Stimulated activated CD4-positive, alpha-beta T cell treated with anti-CD3 and anti-CD28 coated beads, Interleukin-15, amount 100 ng/mL, for 1 hour (primary cell): ENCODE measurements at places on chromosomes 4 and X.

DNA sequence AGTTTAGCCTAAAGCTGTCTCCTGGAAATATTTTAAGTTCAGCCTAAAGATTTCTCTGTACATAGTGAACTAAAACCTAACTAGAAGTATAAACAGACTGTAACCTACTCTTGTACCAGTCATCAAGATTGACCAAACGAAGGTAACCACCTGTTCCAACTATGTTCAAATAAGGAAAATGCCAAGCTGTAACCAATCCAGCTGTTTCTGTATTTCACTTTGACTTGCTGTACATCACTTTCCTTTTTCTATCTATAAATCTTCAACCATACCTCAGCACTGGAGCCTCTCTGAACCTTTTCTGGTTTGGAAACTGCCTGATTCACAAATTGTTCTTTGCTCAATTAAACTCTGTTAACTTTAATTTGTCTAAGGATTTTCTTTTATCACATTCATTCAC, 3.1 kb upstream of the CYSLTR1 start:
- DNase-seq, result no peak

DNA sequence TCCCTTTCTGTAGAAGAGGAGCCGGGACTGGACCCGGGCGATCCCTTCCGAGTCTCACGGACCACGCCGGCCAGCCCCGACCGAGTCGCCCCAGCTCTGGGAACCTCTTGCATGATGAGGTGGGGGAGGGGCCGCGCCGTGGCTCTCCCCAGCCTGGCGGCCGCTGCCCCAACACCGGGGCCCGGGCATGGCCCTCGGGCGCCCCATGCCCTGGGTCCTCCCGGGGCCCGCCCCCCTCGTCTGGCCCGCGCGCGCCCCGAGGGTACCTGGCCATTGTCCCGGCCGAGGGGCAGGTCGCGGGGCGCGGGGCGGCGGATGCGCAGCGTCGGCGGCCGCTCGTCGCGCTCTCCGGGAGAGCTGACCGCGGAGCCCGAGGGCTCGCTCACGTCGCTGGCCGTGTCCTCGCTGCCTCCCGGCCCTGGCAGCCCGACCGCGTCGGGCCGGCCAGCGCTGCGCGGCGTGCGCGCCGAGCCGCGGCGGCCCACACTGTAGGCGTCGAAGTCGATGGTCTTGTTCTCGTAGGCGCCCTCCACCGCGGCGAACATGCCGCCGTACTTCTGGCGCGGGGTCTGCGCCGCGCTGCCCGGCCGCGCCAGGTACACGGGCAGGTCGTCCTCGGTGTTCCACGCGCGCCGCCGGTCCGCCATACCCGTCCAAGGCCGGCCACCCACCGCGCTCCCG, 423 bp downstream of the CRMP1 start:
- DNase-seq, result no peak

DNA sequence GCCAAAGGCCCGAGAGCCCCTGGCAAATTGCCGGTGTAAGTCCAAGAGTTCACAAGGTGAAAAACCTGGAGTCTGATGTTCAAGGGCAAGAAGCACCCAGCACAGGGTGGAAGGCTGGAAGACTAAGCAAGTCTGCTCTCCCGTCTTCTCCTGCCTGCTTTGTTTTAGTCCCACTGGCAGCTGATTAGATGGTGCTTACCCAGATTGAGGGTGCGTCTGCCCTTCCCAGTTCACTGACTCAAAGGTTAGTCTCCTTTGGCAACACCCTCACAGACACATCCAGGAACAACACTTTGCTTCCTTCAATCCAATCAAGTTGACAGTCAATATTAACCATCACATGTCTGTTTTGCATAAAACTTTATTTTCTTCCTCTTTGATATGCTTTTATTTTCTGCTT, 157.4 kb downstream of the HS3ST1 start:
- no peak for DNase-seq

GRCh38 chr4:89101256-89102161, 9.8 kb upstream of the TIGD2 start:
- DNase-seq, result no peak

- DNase-seq, result no peak
Observed at GRCh38 chrX:134368126-134368525, 91.8 kb upstream of the HPRT1 start.

DNA sequence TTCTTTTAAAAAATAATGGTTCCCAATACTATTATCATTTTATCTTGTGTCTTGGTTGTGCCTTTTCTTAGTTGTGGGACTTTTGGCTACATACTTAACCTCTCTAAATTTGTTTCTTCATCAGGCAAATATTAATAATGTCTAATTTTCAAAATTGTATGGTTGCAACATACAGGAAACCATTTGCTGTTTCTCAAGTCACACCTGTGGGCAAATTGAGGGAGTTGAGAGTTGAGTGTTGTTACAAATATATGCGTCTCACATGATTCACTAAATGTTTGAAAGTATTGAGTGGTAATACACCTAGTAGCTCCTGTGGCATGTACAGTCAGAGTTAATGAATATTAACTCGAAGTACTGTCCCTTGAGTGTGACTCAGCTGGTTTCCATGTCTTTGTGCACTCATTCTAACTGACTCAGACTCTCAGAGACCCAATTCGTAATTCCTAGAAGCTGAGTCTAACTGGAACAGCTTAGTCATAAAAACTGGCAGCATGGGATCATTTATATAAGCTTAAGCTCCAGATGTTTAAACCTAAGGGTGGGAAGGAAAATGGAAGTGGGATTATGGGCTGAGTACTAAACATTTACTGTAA, 802.4 kb downstream of the TRIML1 start:
- no peak for DNase-seq

- no peak for DNase-seq
Observed at GRCh38 chr4:60911127-60911526, 289.0 kb upstream of the ADGRL3 start.

- no peak for DNase-seq
Observed at GRCh38 chrX:3728454-3728853, 15.0 kb upstream of the PRKX start.

DNA sequence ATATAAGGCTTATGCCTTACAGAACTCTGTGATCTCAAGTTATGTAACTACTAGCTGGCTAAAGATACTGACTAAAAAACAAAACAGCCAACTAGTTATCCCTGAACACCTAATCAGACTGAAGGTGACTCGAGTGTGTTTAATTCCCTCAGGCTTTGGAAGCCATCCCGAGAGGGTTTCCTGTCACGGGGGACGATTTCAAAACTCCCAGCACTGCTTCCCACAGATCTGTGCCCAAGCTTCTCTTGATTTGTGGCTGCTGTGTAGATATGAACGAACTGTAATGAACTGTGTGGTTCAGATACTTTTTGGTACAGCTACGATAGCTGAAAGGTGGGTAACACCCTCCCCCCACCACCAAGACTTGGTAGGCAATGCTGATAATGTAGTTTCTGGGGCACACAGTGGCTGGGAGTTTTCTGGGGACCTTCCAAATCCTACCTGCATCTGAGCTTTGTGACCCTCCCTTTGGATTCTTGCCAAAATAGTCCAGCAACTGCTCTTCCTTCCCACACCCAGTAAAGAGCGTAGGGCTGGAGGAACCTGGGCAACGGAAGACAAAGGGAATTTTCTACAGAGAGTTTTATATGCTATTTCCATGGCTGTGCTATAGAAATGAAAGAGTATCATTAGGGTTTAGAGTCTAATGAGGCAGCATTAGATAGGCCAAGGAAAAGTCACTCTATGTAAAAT, 148.8 kb downstream of the MGST2 start:
- no peak for DNase-seq

DNA sequence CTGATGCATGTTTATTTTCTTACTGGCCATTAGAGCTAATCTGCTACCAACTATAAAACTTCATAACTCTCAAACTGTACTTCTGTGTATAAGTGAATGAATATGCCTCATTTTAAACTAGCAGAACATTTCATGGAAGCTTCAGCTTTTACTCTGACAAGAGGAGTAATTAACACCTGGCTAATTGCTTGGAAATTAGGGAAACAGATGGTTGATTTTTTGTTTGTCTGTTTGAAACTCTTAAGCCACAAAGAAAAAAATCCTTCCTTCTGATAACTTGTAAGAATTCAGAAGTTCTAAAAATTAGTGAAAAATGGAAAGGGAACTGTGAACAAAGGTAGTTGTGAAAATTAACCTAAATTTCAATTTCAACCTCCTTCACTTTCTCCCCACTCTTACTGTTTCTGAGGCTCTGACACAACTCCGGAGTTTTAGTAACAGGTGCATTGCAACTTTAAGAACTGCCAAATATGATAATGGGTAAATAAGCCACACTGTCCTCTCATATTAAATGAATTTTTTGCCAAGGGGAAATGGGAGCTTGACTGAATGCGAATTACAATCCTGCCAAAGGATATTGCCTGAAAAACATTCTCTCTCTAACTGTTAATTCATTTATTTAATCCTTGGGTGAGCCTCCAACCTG, 1.0 kb downstream of the EGF start:
- no peak for DNase-seq

GRCh38 chrX:13428053-13428786, 108.4 kb upstream of the ATXN3L start:
- DNase-seq, result no peak

- no peak for DNase-seq
Observed at GRCh38 chrX:14173873-14174272, 144.2 kb upstream of the GEMIN8 start.

- DNase-seq, result no peak
Observed at GRCh38 chr4:75637827-75638226, 7.5 kb upstream of the CDKL2 start.

- DNase-seq, result no peak
Observed at GRCh38 chrX:54492340-54492739, 3.7 kb downstream of the FGD1 start.

DNA sequence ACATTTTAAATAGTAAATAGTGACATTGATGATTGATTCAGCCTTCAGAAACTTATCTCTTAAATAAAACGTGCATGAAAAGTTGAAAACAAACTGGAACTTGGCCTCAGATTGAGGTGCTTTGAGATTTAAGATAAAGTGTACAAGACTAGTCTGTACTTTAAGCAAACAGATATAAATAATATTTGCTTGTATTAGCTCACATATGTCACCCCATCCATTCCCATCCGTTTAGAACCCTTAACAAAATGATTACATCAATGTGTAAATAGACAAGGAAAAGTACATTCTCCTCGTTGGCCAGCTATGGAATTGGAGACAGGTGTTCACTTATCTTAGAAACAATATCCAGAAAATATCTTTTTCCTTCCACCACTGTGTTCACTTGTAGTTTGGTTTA, 130.8 kb downstream of the BANK1 start:
- no peak for DNase-seq

DNA sequence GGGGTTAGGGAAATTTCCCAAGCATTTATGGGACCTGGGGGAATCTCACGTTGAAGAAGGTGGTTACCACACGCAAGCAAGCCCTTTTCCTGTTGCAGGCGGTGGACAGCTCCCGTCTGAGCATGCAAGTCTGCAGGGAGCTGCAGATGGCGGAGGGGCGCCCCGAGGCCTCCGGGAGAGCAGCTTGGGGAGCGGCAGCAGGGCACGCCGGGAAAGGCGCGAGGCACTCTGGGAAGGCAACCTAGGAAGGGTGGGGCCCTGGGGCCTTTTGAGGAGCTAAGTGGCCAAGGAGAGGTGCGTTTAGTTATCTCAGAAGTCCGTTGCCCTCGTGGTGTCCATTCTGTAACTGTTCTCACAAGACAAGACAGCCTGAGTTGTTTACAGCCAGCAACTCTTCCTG, 57.0 kb upstream of the SLC25A4 start:
- no peak for DNase-seq

DNA sequence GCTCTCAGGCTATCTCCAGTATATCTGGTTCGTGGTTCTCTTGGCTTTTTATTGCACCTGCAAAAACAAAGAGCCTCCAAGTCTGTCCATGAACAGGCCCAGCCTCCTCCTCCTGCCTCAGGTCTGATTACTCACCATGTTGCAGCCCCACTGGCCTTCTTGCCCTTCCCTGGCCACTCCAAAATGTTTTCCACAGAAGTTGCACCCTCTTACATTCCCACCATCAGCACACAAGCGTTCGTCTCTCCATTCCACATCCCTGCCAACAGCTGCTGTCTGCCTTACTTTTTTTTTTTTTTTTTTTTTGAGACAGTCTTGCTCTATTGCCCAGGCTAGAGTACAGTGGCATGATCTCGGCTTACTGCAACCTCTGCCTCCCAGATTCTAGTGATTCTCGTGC, 86.7 kb downstream of the RFC1 start:
- no peak for DNase-seq

DNA sequence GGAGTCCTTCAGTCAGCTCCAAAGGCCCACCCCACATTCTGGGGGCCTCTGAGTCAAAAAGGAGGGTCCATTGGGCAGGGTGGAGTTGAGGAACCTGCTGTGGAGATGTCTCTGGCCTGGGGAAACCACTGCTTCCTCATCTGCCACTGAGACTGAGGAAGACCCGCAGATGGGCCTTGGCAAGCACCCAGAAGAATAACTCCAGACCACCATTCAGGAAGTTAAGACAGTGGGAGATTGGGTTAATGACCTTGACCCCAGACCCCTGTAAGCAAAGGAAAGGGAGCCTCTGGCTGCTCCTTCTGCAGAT, 8.1 kb upstream of the HSD17B10 start:
- no peak for DNase-seq

- DNase-seq, result no peak
Observed at GRCh38 chr4:36573441-36573840, 292.0 kb downstream of the DTHD1 start.

DNA sequence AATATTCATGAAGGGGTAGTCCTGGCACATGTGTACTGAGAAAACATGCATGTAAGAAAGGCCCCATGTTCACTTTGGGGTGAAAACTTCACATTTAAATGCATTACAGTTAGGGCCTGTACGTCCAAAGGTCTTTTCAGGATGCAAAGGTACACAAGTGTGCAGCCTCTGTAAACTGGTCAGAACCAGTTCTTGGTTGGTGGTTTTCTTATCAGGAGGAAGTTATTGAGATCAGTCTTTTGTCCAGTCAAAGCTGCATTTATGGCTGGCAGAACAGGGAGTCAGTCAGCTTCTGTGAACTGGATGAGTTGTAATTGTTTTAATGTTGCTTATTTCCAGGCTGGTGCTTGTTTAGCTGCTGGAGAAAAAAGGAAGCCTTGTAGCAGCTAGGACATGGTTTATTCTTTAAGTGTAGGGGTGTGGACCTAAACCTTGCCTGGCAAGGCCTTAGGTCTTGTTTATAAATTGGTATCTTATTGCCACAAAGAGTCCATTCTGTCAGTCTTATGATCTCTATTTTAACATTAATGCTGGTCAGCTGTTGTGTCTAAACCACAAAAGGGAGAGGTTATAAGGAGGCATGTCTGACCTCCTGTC, 1906.6 kb upstream of the TENM3 start:
- DNase-seq, result no peak

DNA sequence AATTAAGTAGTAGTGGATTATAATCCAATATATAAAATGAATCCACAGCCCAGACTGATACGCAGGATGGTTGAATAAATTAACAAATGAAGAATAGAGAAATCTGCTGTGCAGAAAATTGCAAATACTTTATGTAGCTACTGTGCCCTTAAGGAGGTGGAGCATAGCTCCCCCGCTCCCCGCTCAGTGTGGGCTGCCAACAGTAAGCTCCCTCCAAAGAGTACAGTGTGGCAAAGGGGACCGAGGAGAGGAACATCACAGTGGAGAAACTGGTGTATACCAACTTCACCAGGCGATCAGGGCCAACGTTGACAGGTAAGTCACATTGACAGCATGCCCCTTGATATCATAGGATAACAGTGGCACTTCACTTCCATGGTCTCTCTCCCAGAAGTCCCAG, 57.9 kb upstream of the CLDN34 start:
- no peak for DNase-seq

GRCh38 chr4:986428-986878, 391 bp upstream of the IDUA start:
- DNase-seq, result no peak
